CD4-positive, alpha-beta T cell treated with Interleukin-10 for 1 hour (primary cell): ENCODE measurements at places on chromosomes 13 and 19.
A peak's percentile ranks its signal among the peaks of the same experiment; 100 is the strongest.

GRCh38 chr13:26051657-26052311 lies at the start of gene SHISA2:
Gene SHISA2, minus strand, starts transcription at chr13:26052016. Its CDS starts 1,041 bp downstream, at chr13:26050975.
- DNase-seq, result peak; percentile 29

DNA sequence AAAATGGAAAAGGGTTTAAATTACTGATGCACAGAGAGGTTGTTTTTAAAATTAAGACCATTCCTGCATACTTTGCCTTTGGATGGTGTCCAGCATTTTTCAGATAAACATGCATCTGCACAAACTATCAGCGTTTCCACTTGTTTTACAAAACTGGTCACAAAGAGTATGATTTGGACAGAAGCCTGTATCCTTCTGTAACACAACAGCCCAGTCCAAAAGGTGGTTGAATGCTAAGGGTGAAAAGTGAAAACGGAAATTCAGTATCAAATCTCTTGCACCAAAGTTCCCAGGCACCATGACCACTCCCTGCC lies 21.7 kb upstream of the DOCK9 start:
- DNase-seq, result no peak

- no peak for DNase-seq
Observed at GRCh38 chr13:95222733-95223018, 78.6 kb downstream of the ABCC4 start.

DNA sequence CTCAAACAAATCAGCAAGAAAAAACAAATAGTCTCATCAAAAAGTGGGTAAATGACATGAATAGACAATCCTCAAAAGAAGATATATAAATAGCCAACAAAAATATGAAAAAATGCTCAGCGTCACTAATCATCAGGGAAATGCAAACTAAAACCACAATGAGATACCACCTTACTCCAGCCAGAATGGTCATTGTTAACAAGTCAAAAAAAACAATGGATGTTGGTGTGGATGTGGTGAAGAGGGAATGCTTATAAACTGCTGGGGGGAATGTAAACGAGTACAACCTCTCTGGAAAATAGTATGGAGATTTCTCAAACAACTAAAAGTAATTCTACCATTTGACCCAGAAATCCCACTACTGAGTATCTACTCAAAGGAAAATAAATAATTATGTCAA lies 239.2 kb upstream of the RFC3 start:
- no peak for DNase-seq

- DNase-seq, result no peak
Observed at GRCh38 chr13:90498096-90498495, 849.4 kb upstream of the MIR17HG start.

DNA sequence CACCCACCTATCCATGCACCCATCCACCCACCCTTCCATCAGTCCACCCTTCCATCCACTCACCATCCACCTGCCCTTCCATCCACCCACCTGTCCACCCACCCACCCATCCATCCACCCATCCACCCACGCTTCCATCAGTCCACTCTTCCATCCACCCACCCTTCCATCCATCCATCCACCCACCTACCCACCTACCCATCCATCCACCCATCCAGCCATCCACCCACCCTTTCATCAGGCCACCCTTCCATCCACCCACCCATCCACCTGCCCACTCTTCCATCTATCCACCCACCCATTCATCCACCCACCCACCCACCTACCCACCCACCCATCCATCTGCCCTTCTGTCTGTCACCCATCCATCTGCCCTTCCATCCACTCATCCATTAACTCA lies 17.0 kb downstream of the KLHL26 start:
- no peak for DNase-seq

GRCh38 chr13:28889086-28889732 lies 69.1 kb downstream of the MTUS2 start:
- no peak for DNase-seq

GRCh38 chr13:29576581-29576980 lies 18.9 kb downstream of the SLC7A1 start:
- no peak for DNase-seq

DNA sequence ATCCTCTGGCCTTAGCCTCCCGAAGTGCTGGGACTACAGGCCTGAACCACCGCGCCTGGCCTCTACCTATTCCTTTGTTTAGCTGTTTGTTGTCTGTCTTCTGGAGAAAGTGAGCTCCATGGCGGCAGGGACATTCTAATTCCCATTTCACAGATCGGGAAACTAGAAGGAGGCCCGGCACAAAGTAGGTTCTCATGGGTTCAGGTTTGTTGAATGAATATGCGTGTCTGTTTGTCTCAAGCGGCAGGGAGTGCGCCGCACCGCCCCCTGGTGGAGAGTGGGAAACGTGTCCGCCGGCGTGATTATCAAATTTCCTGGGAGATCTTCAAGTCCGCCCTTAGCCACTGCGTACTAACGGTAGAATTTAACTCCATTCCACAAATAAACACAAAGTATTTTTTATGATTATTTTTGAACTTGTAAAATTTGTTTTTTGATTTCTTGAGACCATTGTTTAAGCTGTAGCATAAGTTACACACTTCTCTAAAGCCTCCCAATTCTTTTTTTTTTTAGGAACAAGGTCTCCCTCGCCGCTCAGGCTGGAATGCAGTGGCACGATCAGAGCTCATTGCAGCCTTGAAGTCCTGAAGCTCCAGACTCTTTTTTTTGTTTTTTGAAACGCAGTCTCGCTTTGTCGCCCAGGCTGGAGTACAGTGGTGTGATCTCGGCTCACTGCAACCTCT lies 8.9 kb upstream of the CCDC9 start:
- peak; percentile 82 for DNase-seq

DNA sequence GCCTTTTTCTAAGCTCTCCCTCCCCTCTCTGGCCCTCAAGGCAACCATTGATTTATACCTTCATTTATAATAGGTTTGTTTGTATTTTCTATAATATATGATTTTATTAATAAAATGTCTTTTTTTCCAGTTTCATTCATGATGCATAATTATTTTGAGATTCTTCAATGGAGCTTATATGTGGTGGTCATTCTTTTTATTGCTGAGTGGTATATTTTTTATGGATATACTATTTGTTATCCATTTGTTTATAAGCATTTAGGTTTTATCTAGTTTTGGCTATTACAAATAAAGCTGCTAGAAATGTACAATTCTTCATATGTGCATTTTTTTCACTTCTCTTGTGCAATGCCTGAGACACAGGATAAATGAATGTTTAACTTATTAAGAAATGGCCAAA lies 10.8 kb downstream of the ZNF211 start:
- DNase-seq, result no peak

DNA sequence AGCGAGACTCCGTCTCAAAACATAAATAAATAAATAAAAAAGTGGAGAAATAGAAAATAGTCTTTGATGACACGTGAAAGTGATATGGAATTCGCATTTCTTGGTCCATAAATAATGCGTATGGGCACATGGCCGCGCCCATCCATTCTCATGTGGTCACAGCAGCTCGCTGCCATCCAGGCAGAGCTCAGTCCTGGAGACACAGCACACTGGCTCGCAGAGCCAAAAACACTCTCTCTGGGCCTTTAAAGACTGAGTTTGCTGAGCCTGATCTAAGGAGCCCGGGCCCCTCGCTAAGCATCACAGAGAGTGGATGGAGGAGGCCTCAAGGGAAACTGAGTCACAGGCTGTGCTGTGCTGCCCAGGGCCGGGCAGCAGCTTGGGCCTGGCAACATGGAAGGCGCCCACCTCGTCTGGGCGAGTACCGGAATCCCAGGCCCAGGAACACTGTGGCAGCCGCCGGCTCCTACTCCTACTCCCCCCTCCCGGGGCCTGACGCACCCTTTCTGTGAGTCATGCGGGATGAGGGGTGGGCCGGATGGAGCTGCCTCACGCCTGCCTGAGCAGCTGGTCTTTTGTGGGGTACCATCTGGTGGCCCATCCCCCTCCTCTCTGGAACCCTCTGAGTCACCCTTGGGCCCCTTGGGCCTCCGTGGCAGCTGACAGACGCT lies 28.9 kb upstream of the CACTIN start:
- DNase-seq, result no peak

GRCh38 chr13:113245849-113246796 lies 36.7 kb downstream of the CUL4A start:
- no peak for DNase-seq

GRCh38 chr19:13573056-13573667 lies 66.9 kb upstream of the CACNA1A start:
- DNase-seq, result no peak

DNA sequence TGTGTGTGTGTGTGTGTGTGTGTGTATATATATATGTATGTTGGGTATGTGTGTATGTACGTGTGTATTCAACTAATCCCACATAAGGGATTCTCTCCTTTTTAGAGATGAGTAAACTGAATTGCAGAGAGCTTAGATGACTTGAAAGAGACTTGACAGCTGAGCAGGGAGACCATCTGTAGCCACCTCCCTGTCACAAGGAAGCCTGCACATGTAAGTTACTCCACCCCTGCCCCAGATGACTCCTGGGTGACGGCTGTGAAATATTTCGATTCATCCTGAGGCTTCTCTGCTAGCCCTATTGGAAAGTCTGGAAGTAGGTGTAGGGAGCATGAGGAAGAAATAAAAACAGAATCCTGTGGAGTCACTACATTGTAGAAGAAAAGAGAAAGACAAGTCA lies 480.4 kb downstream of the FOXO1 start:
- no peak for DNase-seq

GRCh38 chr13:39016087-39016486 lies 21.8 kb downstream of the PROSER1 start:
- DNase-seq, result no peak

GRCh38 chr19:55230329-55230728 lies 1.8 kb upstream of the TMEM86B start:
- DNase-seq, result no peak

GRCh38 chr13:90447034-90447733 lies 900.3 kb upstream of the MIR17HG start:
- DNase-seq, result no peak

DNA sequence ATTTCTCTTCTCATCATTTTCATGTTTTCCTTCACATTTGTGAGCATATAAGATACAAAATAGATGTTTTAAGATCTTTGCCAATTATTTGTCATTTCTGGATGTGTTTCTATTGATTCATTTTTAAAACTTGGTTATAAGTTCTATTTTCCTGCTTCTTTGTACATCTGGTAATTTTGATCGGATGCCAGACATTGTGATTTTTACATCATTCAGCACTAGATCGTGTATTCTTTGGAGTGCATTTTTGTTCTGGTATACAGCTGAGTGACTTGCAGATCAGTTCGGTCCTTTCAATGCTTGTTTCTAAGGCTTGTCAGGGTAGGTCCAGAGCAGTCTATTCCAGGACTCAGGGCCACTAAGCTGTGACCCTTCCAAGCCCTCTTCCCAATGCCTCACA lies 198.2 kb downstream of the KLF12 start:
- DNase-seq, result no peak

GRCh38 chr19:39927076-39927475 lies 7.4 kb downstream of the FCGBP start:
- no peak for DNase-seq

DNA sequence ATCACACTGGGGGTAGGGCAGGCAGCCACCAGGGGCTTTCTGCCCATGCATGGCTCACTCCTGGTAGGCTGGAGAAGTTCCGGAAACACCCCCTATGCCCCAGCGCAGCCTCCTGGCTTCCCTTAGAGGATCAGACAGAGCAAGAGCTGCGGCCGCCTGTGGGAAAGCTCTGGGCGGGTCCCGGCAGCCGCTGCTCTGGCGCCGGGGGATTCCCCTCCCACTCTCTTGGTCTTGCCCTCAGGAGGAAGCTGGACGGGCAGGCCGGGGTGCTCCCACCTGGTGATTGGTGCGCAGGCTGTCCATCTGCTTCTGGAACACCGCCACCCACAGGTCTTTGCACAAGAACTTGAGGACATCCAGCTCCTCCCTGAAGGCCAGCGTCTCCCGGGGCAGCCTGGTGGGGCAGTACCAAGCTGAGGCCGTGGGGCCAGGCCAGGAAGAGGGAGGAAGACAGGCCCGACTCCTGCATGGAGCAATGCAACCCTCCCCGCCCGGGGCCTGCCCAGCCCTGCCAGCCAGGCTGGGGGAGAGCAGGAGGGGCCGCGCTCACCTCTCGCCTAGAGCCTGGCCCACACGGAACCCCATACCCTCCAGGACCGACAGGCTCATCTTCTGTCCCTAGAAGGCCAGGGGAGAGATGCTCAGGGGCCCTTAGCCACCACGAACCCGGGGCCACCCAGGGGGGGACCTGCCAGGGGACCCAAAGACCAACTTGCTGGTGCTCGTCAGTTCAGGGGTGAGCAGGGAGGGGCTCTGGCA lies 4.0 kb upstream of the NKPD1 start:
- peak; percentile 72 for DNase-seq

GRCh38 chr19:2084993-2085720 lies 11.0 kb downstream of the MOB3A start:
- peak; percentile 97 for DNase-seq

GRCh38 chr19:38429055-38429810 lies 3.2 kb upstream of the RASGRP4 start:
- DNase-seq, result no peak

GRCh38 chr19:4556597-4557127 lies 2.8 kb downstream of the SEMA6B start:
- no peak for DNase-seq

- DNase-seq, result no peak
Observed at GRCh38 chr19:31718032-31718431, 368.8 kb upstream of the TSHZ3 start.

GRCh38 chr19:40104754-40105153 lies 14.0 kb upstream of the ZNF780A start:
- no peak for DNase-seq

- DNase-seq, result no peak
Observed at GRCh38 chr13:109381546-109382180, 404.7 kb downstream of the IRS2 start.

- no peak for DNase-seq
Observed at GRCh38 chr13:76709851-76710250, 176.4 kb downstream of the KCTD12 start.

- no peak for DNase-seq
Observed at GRCh38 chr13:48431431-48431830, 18.5 kb upstream of the LPAR6 start.
